Activated CD4-positive, alpha-beta memory T cell treated with anti-CD3 and anti-CD28 coated beads for 36 hours (primary cell): ENCODE measurements at places on chromosomes 12 and 14. TPM values are rescaled to one million over a fixed set of nuclear protein-coding genes. Genes with fewer than 3 reads are reported as not detected.

DNA sequence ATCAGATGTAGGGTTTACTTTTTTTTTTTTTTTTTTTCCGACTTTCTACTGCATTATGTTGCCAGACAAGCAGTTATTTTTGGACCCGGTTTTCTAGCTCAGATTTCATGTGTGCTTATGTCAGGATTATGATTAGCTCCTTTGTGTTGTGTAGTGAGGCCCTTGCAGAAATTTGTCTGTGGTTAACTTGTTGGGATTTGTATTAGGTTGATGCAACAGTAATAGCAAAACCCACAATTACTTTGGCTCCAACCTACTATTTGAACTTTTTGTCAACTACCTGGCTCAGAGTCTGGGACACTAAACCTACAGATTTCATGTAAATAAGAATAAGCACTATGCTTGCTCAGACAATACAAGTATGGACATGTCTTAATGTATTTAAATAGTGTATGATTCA, 44.1 kb upstream of the KCNJ8 start:
- no peak for DNase-seq

The WSCD2 gene
- total RNA-seq, result not detected

DNA sequence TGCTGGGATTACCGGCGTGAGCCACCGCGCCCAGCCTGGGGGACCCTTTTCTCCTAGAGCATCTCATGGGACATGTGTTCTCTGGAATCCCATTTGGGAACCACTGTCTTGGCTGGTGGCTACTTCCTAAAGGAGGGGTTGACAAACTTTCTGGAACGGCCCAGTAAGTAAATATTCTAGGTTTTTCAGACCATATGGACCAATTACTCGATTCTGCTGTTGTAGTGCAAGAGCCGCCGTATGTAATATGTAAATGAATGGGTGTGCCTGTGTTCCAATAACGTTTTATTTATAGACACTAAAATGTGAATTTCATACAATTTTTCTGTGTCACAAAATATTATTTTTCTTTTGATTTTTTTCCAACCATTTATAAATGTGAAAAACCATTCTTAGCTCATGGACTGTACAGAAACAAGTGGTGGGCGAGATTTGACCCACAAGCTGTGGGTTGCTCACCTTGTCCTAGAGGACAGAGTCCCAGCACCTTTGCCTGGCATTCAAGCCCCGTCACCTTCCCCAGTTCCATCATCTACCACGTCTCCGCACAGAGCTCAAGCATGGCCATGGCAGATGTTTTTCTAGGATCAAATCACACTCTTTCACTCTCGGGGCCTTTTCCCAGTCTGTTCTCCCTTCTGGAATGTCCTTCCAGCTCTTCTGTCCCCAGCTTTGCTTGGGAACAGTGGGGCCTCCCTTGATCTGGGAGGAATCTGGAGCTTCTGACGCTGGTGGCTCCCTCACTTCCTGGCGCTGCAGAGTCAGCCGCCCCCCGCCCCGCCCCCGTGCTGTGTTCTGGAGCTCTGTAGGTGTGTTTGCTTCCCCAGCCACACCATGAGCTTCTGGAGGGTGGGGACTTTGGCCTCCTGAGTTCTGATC, 17.9 kb upstream of the RCOR1 start:
- no peak for DNase-seq

DNA sequence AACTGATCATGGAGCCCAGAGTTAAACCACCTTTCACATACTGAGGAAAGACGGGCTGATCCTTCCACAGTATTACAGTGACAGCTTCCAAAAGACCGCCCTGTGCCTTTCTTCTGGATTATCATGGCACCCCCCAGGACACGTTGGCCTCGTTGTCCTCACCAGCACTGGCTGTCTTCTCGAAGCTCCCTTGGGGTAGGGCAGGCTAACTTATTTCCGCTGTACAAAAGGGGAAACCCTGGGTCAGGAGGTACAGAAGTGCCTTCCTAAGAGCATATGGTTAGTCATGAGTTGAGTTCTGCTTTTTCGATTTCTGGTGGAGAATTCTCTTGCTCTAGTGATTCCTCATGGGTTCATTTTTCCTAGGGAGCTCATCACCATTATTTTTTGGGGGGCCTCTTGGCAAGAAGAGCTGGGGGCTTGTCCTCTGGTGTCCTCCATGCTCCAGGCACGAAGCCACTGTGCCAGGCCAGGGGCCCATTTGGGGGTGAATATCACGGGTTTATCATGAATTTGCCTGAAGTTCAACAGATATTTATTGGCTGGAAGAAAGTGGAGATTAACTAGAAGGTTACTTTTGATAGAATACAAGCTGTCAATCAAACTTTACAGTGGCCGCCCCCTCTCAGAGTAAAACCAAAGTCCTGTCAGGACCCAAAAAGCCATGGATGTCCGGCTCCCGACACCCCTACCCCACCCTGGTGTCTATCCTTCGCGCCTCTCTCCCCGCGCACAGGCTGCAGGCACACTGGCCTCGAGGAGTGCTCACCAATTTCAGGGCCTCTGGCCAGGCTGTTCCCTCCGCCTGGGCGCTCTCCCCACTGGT, 8.8 kb upstream of the TRAF3 start:
- DNase-seq, result peak; percentile 28

GRCh38 chr12:41473441-41473840, 285.3 kb downstream of the PDZRN4 start:
- DNase-seq, result no peak

GRCh38 chr12:112844814-112845565, 53.4 kb downstream of the RPH3A start:
- DNase-seq, result no peak

GRCh38 chr12:103301642-103302591, 193.9 kb downstream of the C12orf42 start:
- no peak for DNase-seq
